ENCODE measurements at places on chromosomes 11 and 22.
A peak's percentile ranks its signal among the peaks of the same experiment; 100 is the strongest.

DNA sequence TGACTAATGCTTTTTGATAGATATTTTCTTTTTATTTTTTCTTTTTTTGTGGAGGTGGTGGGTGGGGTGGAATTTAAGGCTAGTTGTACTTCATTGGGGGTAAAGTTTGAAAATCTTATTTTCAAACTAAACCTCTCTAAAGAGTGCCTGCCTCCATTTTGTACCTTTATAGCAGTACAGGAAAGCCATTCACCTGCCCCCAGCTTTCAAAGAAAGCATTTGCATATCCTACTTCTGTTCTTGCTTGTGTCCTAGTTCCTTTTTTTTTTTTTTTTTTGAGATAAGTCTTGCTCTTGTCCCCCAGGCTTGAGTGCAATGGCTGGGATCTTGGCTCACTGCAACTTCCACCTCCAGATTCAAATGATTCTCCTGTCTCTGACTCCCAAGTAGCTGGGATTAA is 766.2 kb upstream of the LRRC4C start:
- DNase-seq: no peak

DNA sequence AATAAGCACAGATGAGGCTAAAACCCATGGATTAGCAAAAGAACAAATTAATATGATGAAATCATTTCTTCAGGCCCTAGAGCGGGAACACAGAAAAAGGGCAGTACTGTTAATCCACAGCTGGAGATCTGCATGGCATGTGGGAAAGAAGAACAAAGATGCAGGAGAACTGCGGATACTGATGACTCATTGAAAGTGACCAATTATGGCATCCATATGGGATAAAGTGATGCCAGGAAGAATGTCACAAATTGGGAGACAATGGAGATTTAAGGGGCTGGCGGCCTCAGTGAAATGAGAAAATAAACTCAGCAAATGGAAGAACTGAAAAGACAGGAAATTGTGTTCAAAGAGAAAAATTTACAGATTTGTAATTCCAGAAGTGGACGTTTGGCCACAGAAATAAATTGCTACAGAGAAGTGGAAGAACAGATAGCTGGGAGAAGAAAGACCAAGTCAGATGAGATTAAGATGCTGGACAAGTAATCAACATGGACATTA is 39.4 kb downstream of the SIK3 start:
- no peak for DNase-seq

DNA sequence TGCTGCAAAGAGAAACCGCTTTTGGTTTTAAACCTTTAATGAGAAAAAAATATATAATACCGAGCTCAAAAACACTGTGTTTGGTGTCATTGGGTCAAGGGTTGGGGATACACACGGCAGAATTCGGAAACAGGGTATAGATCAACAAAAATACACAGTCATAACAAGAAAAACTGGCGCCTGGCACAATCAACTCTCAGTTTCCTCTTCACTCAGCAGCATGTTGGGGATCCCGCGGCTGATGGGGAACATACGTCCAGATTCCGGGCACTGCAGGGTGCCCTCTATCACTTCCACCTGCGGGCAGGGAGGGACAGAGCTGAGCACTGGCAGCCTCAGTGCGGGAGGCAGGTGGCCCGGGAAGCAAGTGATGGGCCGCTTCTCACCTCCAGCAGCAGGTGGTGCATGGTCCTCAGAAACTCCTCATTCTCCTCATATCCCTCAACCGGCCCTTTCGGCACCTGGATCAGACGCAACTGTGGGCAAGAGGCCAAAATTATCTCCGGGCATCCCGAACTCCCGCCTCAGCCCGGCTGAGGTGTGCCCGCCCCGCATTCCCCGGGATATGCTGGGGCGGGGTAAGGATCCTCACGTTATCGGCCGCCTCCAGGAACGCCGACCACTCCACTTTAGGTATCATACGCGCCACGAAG is 561 bp downstream of the TRMT112 start:
- DNase-seq: no peak

GRCh38 chr22:29873943-29874342 is 9.0 kb upstream of the MTMR3 start:
- no peak for DNase-seq

- DNase-seq: no peak
Measured at GRCh38 chr11:117670443-117670842, 126.6 kb downstream of the DSCAML1 start.

GRCh38 chr22:42860968-42861367 is 3.9 kb upstream of the ARFGAP3 start:
- no peak for DNase-seq

DNA sequence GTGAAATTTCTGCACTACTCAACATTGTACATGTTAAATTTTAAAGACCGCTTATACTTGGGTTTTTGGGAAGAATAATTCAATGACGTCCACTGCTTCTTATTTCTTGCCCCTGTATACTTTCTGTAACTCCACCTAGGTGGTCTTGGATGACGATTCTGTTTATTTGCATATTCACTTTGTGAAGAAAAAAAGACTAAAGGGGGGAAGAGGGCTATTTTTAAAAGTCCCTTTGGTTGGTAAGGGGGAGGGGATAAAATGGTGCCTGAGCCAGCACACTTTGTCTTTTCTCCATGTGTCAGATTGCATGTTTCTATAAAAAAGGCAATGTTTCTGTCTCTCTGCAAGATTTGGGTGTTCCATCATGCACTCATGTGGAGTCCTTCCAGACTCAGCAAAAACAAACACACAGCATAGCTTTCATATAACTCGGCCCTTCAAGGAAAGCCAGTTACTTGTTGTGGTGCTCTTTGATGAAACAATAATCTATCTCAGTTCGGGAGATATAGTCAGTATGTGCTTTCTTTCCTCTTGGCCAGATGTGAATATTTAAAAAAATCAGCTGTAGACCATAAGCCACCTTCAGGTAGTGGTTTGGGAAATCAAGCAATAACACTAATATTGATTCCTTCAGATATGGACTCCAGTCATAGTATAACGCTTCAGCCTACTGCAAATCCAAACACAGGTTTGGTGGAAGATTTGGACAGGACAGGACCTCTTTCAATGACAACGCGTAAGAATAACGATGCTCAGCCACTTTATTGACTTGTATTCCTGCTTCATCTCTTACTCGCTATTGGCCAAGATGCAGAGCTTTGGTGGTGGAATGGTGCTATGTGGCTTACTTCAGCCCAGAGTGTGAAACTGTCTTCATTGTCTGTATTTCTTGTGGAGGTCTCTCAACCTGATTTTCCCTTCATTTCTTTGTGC is 68.8 kb downstream of the CD44 start:
- no peak for DNase-seq

DNA sequence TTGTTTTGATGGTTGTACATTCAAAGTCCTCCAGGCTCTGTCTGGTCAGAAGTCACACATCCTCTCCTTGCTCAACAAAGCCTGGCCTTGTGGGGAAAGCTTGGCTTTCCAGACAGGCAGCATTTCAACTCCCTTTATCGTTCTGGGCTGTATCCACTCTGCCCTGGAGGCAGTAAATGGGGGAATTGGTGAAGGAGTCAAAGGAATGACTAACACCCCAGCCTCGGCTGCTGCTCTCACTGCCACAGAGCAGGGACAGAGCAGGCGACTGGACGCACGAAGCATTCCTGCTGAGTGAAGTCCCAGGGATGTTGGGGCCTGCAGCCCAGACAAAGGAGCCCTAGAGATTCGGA is 52.8 kb downstream of the WNT11 start:
- DNase-seq: no peak

DNA sequence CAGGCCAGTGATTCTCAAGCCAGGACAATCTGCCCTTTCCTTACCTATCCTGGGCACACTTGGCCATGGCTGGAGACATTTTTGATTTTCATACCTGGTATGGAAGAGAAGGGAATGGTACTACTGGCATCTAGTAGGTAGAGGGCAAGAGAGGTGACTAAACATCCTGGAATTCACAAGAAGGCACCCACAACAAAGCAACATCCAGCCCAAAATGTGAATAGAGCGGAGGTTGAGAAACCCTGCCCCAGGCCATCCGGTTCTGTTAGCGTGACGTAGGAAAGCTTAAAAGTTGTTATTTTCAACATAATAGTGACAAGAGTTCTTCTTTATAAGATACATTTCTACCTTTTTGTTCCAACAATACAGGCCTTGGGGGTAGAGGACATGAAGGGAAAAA is 114.9 kb upstream of the ALX4 start:
- DNase-seq: no peak

- DNase-seq: no peak
Measured at GRCh38 chr11:1100417-1101245, 26.0 kb downstream of the MUC2 start.

DNA sequence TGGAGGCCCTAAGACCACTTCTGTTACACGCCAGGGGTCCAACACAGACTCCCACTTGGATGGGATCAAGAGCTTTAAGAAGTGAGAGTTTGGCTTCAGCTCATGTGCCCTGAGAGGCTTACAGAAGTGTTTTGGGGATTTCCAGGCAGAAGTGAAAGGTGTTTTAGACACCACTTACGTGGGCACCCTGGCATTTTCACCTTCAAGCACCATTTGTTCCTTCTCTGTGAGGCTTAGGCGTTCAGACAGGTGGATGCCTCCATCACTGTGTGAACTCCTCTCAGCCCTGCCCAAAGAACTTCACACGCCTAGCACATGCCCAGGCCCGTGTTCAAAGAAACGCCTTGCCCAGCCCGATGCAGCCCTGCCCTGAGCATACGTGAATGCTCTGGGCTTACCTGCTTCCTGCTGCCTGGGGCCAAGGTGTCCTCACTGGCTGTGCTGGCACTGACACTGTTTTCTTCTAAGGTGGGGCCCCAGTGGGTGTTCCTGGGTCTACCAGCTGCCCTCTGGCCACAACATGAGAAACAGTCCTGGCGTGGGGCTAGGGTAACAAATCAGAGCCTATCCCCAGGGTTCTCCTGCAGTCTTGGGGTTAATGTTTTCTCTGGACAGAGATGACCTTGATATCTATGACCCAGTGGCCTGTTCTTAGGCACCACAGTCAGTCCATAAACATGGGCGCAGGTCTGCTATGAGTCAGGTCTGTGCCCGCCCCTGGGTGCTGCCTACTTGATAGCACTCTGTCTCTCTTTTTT is 34.0 kb downstream of the AMPD3 start:
- DNase-seq: no peak

- DNase-seq: no peak
Measured at GRCh38 chr11:45392591-45393091, 106.5 kb upstream of the SYT13 start.

GRCh38 chr22:48755059-48755949 is 1072.4 kb downstream of the BRD1 start:
- no peak for DNase-seq

DNA sequence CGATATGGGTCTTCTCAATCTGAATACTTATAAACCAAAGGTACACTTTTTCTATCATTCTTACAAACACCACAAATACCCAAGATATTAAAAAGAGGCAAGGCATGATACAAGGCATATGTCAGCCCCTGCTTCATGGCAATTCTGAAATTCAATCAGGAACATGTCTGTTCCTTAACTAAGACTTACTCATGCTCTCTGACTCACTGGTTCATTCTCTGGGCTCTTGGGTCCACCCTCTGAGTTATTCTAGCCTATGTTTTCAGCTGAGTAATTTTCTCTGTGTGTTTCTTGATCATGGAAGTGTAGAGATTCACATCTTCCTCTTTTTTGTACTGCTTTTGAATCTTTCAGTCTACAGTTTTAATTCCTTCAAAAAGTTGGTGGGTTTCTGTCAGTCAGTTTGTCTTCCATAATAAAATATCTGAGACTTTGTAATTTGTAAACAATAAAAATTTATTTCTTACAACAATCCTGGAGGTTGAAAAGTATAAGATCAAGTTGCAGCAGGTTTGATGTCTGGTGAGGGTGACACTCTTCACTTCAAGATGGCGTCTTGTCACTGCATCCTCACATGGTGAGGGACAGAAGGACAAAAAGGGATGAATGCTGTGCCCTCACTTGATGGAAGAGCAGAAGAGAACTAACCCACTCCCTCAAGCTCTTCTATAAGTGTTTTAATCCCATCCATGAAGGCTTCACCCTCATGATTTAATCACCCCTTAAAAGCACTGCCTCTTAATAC is 211.7 kb downstream of the FAM76B start:
- peak; percentile 86 for DNase-seq

- DNase-seq: no peak
Measured at GRCh38 chr11:63908631-63909401, 8.1 kb downstream of the RCOR2 start.

GRCh38 chr11:4125141-4125540 is 30.5 kb downstream of the RRM1 start:
- no peak for DNase-seq

DNA sequence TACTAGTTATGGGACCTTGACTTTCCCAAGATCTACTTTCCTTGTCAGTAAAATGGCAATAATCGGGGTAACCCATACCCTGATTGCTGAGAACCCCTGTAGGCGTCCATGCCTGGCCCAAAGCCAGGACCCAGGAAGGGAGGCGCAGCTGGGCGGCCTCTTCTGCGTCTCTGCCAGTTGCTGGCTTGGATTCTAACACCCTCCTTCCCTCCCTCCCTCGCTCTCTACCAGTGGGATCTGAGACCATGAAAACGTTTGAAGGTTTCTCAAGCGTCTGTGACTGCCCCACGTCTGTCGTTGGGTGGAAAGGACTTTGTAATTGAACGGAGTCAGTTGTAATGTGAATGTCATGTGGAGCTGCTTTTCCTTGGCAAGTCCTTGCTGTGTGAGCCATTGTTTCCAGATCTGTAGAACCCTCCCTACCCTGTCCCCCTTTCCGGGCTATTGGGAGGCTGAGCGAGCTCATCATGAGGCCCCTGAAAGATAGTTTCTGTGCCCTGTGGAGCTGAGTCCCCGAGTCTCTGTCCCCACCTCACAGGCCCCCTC is 47.8 kb downstream of the PARVB start:
- no peak for DNase-seq

DNA sequence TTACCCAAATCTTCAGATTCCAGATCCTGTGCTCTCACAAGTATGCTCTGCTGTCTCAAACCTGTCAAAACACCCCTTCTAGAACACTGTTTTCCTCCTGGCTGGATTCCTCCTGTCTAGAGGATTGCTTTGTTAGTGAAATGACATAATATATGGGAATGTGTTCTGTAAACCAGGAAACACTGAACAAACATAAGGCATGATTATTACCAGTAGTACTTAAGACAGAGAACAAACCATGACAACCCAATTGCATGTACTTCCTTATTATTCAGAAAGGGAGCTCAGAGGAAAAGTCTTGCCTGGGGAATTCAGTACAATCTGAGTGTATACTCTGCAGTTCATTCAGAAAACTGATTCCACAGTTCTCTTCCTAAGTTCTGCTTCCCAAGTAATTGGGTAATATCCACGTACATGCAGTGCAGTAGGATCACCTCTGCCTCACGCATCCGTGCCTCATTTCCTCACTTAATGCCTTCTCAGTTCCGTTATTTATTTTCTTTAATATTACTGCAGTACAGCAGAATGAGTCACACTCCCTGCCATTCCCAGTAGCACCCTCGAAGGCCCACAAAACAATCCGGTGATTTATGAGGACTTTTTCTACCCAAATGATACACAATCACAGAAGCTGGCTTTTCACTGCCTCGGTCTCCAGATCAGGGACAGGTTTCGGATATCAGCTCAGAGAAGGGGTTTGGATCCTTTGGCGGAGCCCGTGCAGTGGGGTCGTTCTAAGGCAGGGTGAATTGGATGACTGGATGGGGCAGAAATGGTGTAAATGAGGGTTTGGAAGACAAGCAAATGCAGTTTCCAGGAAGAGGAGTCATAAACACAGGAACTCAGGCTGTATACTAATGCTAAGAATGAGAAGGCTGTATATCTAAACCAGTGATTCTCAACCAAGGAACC is 896.9 kb downstream of the KCNA4 start:
- no peak for DNase-seq

- DNase-seq: no peak
Measured at GRCh38 chr22:46969491-46969890, 207.0 kb downstream of the TBC1D22A start.

- peak; percentile 72 for DNase-seq
Measured at GRCh38 chr22:38203855-38204514, 2.2 kb downstream of the MAFF start.

- no peak for DNase-seq
Measured at GRCh38 chr22:44473580-44473979, 24.5 kb downstream of the RTL6 start.
